ENCODE measurements at places on chromosomes 4 and X. TPM values are rescaled to one million over a fixed set of nuclear protein-coding genes. Genes with fewer than 3 reads are reported as not detected.
A peak's percentile ranks its signal among the peaks of the same experiment; 100 is the strongest.

The MYOZ2 gene
- not detected for total RNA-seq

GRCh38 chr4:24988776-24989175 is 42.0 kb downstream of the LGI2 start:
- DNase-seq: no peak
- no peaks in the 10 kb centered on the region for H3K36me3 ChIP-seq
- no peak overlapping the region for H3K27ac ChIP-seq
- no peaks in the 10 kb centered on the region for H3K4me1 ChIP-seq
- no peak overlapping the region for H3K4me3 ChIP-seq

- H3K27me3 ChIP-seq: peaks cover 38% of the 10 kb centered on the region
- H3K36me3 ChIP-seq: no peaks in the 10 kb centered on the region
- H3K4me1 ChIP-seq: peaks cover 6% of the 10 kb centered on the region
- H3K27ac ChIP-seq: no peak overlapping the region
These were observed 964 bp downstream of the VEGFC start for GRCh38 chr4:176791591-176792325.

The GASK1B gene
- total RNA-seq: not detected

DNA sequence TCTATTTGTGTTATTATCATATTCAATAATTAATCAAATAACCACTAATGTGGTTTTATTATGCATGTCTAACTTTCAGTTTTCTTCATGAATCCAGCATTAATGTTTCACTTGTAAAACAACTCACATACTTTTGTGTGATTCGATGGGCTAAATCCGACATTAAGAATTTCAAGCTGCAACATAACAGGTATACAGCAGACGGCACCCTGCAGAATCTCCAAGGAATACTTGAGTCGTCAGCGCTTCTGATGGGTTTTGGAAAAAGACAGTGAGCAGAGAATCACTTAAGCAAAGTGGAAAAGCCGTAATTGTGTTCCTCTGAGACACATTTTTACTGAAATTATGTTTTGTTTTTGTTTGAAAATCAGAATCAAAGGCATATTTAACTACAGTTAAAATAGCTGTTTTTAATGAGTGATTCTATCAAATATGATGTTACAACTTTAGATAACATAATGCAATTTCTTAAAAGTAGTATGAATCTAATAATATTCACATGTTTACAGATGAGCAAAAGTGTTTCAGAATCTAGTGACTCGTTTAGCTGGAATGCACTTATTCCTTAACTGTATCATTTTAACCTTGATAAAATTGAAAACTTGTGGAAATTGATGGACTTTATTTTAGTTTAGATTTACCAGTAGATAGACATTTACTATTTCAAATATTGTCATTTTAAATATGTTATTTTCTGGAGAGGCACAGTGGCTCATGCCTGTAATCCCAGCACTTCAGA is 514.8 kb downstream of the CCSER1 start:
- H3K4me1 ChIP-seq: no peaks in the 10 kb centered on the region
- H3K36me3 ChIP-seq: no peaks in the 10 kb centered on the region
- H3K4me3 ChIP-seq: no peak overlapping the region
- no peaks in the 10 kb centered on the region for H3K27me3 ChIP-seq
- no peak overlapping the region for H3K27ac ChIP-seq

- H3K4me1 ChIP-seq: peaks cover 5% of the 10 kb centered on the region
- no peak overlapping the region for H3K4me3 ChIP-seq
- DNase-seq: no peak
- H3K36me3 ChIP-seq: peaks cover 24% of the 10 kb centered on the region
These were observed 21.9 kb downstream of the COQ2 start for GRCh38 chr4:83262682-83263081.

GRCh38 chr4:172819353-172819752 is 349.3 kb upstream of the GALNT7 start:
- H3K36me3 ChIP-seq: no peaks in the 10 kb centered on the region
- peaks cover 4% of the 10 kb centered on the region for H3K27me3 ChIP-seq
- no peak overlapping the region for H3K27ac ChIP-seq
- DNase-seq: no peak
- no peaks in the 10 kb centered on the region for H3K4me1 ChIP-seq
- no peak overlapping the region for H3K4me3 ChIP-seq

DNA sequence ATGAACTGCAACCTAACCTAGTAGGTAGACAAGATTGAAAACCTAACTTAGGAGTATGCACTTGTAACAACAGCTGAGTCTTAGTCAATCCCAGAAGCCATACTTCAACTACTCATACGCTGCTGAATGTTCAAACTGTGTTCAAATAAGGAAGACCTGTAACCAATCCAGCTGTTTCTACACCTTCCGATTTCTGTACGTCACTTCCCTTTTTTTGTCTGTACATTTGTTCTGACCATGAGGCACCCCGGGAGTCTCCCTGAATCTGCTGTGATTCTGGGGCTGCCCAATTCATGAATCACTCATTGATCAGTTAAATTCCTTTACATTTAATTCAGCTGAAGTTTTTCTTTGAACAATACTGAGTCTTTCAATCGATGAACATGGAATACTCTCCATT is 89.5 kb downstream of the BMP3 start:
- H3K27ac ChIP-seq: no peak overlapping the region
- no peak for DNase-seq
- H3K27me3 ChIP-seq: no peaks in the 10 kb centered on the region
- H3K4me3 ChIP-seq: no peak overlapping the region

- no peak overlapping the region for H3K4me3 ChIP-seq
- H3K27ac ChIP-seq: no peak overlapping the region
- H3K36me3 ChIP-seq: no peaks in the 10 kb centered on the region
- no peaks in the 10 kb centered on the region for H3K4me1 ChIP-seq
These were observed 580.0 kb downstream of the GALNTL6 start for GRCh38 chr4:172393220-172393619.

- H3K4me1 ChIP-seq: peaks cover 44% of the 10 kb centered on the region
- H3K27me3 ChIP-seq: no peaks in the 10 kb centered on the region
- H3K27ac ChIP-seq: no peak overlapping the region
- H3K4me3 ChIP-seq: no peak overlapping the region
- peaks cover 2% of the 10 kb centered on the region for H3K36me3 ChIP-seq
These were observed 1.9 kb upstream of the SNX25 start for GRCh38 chr4:185207466-185207865.

The CYTL1 gene
- total RNA-seq: not detected

GRCh38 chrX:38041237-38041636 is 34.9 kb downstream of the SYTL5 start:
- H3K4me1 ChIP-seq: no peaks in the 10 kb centered on the region
- no peak overlapping the region for H3K27ac ChIP-seq
- no peaks in the 10 kb centered on the region for H3K36me3 ChIP-seq
- H3K27me3 ChIP-seq: no peaks in the 10 kb centered on the region

DNA sequence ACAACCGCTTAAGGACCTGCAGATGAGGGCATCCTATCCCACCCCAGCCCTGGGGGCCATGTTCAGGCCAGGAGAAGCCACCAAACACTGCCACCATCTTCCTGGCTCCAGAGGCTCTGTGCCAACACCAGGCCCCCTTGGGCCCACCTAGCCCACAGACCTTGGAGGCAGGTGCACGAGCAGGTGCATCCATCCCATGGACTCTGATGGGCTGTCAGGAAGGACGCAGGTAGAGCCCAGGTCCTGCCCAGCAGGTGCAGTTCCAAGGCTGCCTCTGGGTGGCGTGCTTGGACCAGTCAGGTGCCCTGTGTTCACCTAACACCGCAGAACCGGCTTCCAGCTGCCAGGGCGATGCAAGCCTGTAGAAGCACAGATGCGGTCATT is 22.8 kb upstream of the PDE6B start:
- no peak overlapping the region for H3K4me3 ChIP-seq
- H3K27ac ChIP-seq: no peak overlapping the region
- H3K4me1 ChIP-seq: peaks cover 4% of the 10 kb centered on the region
- peak; percentile 83 for DNase-seq
- H3K36me3 ChIP-seq: no peaks in the 10 kb centered on the region
- peaks cover 27% of the 10 kb centered on the region for H3K27me3 ChIP-seq

GRCh38 chrX:96438803-96439202 is 245.8 kb upstream of the DIAPH2 start:
- H3K36me3 ChIP-seq: no peaks in the 10 kb centered on the region
- DNase-seq: no peak
- peaks cover 2% of the 10 kb centered on the region for H3K27me3 ChIP-seq
- no peaks in the 10 kb centered on the region for H3K4me1 ChIP-seq
- H3K27ac ChIP-seq: no peak overlapping the region

All from activated CD4-positive, alpha-beta memory T cell treated with anti-CD3 and anti-CD28 coated beads for 36 hours (primary cell).